ENCODE measurements at places on chromosomes 7 and 10. TPM values are rescaled to one million over a fixed set of nuclear protein-coding genes. Genes with fewer than 3 reads are reported as not detected.

GRCh38 chr10:22022257-22023032, 18.9 kb upstream of the DNAJC1 start:
- no peak for DNase-seq

DNA sequence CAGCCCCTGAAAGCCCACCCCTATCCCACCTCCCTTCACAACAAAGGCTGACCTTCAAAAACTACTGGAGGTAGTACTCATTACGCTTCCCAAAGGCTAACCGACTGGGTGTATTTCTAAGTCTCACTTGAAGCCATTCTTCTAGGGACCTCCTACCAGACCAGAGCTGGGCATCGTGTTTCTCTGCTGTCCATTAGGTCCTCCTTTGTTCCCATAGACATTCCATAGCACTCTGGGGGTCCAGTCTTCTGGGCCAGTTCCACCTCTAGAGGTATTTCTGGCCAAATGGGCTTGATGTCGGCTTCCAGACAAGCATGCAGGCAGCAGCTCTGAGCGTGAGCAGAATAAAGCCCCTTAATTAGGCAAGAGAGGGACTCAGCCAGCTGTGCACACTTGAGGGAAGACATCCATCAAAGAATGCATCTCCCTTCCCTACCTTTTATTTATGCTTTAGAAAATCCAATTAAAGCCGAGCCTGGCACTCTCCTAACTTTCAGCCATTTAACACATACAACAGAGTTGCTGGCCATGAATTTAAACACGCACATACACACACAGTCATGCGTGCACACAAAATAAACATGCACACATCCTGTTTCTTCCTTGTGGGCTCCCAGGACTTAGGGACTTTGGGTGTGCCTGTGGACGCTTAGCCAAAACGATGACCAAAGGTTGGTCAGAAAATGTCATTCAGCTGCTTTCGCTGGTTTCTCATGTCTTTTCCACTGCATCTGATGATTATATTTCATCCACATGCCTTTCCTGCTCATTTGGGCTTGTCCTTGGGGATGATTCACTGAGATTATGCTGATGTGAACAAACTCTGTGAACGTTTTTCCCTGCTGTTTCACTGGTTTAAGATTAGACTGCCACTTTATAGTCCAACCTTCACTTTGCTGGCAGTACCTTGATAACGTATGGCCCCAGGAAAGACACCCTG, 362.0 kb upstream of the NFE2L3 start:
- DNase-seq: no peak

GRCh38 chr10:132790934-132791829, 5.2 kb upstream of the NKX6-2 start:
- no peak for DNase-seq

- no peak for DNase-seq
Observed at GRCh38 chr7:17681965-17682364, 258.3 kb downstream of the SNX13 start.

GRCh38 chr7:134394056-134394455, 64.8 kb downstream of the AKR1B1 start:
- DNase-seq: no peak

GRCh38 chr7:13897819-13898218, 91.6 kb downstream of the ETV1 start:
- no peak for DNase-seq

GRCh38 chr10:75506930-75507329, 75.5 kb downstream of the LRMDA start:
- DNase-seq: no peak

- DNase-seq: no peak
Observed at GRCh38 chr7:92739091-92739490, 97.3 kb downstream of the CDK6 start.

DNA sequence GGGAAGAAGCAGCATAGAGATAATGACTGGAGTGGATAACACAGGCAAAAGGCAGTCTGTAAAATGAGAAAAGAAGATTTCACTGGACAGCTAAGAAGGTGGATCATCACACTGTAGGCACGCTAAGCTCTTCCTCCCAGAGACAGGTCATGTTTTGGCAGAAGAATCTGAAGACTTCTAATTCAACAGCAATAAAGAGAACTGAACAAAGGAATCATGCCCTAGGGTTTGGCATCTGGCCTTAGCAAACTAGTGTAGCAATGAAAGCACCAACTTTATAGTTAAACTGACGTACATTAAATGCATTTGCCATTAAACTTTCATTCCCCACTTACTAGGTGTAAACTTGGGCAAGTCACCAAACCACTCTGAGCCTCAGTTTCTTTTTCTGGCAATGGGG, 84.4 kb upstream of the SEM1 start:
- DNase-seq: no peak

- no peak for DNase-seq
Observed at GRCh38 chr7:20197837-20198236, 19.3 kb downstream of the MACC1 start.

DNA sequence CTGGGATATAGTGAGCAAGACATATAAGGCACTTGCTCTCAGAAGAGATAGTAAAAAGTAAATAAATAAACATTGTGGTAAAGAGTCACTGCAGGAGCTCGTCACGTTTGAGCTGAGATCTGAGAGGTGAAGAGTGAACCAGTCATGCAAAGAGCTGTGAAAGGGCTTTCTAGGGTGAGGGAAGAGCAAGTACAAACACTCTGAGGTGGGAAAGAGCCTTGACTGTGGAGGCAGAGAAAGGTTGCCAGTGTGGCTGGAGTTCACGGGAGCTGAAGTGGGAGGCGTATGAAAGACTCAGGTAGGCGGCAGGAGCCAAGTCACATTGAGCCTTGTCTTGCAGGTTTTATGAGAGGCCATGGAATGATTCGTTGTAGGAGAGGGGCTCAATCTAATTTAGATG, 141.0 kb downstream of the C1GALT1 start:
- no peak for DNase-seq

- no peak for DNase-seq
Observed at GRCh38 chr10:79494871-79495705, 17.2 kb upstream of the EIF5AL1 start.

DNA sequence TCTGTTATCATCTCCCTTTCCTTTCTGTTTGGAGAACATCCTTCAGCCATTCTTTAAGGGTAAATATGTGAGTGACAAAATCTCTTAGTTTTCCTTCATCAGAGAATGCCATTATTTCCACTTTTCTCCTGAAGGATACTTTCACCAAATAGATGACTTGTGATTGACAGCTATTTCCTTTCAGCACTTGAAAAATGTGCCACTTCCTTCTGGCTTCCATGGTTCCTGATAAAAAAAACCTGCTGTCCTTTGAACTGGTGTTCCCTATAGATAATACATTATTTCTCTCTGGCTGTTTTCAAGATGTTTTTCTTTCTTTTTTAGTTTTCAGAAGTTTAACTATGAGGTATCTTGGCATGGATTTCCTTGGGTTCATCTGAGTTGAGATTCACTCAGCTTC, 79.7 kb downstream of the TBXAS1 start:
- no peak for DNase-seq

DNA sequence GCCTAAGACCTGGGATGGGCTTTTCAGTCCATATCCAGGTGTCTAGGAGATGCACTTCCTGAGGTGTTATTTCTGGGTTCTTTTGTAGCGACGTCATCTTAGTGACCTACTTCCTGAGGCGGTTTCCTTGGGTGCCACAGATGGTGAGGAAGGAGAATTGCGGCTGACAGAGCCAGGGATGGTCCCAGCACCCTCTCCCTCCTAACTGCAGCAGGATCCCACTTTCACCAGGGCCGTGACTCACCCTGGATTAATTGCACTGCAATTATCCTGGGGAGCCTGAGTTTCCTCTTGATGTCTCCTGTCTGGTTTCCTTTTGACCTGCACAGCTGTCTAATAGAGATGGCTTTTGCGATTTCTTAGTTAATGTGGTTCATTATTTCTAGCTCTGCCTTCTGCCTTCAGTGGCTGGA, 271.7 kb downstream of the TCF7L2 start:
- DNase-seq: no peak

- no peak for DNase-seq
Observed at GRCh38 chr7:123282181-123282580, 82.4 kb upstream of the SLC13A1 start.

DNA sequence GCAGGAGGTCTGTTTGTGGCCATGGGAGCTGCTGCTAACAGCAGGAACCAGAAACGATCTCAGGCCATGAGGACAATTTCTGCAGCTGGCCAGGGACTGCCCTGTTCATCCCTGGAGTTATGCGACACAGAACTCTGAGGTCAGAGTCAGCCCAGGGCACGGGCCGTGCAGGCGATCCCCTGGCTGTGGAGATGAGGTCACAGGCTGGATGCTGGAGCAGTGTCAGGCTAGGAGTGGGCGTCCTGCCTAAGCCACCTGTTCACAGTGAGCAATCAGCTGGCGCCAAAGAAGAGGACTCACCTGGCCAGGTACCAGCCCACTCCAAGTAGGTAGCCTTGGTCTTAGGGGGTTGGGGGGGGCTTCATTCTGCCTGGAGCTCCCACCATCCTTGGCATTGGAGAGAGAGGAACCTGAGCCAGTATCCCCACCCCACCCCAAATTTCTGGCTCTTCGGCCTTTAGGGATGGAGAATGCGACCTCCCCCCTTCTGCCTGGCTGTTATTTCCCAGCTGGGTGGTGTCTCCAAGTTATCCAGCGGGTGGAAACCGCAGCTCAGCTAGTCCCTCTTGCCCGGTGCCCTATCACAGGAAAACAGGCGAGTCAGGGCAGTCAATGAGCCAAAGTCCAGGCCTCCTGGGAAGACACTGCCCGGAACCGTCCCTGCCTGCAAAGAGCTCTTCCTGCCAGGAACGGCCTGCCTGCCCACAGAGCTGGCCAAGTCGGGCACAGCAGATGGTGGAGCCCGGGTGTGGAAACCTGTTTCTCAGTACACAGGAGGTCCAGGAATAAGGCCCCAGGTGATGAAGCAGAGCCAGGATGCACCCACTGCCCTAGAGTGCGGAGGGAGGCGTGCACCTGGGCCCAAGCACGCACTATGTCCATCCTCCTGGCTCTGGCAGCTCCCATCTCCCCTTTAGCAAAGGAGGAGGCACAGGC, 1.8 kb upstream of the TTYH3 start:
- DNase-seq: no peak

DNA sequence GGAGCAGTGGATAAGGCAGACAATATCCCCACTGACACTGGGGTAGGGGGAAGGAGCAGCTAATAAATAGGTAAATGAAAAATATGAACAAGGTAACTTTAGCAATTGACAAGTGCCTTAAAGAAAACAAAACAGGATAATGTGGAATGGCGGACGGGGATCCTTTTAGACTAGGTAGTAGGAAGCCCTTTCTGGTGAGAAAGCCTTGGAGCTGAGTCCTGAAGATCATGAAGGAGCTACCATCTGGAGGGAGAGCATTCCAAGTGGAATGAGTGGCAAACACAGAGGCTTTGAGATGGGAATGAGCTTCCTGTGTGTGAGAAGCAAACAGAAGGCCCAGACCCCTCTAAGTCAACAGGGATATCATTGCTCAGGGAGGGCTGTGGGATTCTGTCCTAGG, 16.0 kb upstream of the ATXN7L1 start:
- no peak for DNase-seq

HOXA3 gene
- 14.3 TPM for polyA plus RNA-seq

CYP2C18 gene
- not detected for polyA plus RNA-seq

ELN gene
- polyA plus RNA-seq: 91.6 TPM

SFTPA1 gene
- polyA plus RNA-seq: not detected

PAPSS2 gene
- 7.8 TPM for polyA plus RNA-seq

AS3MT gene
- polyA plus RNA-seq: 8.3 TPM
